ENCODE measurements at places on chromosomes 16 and 17.
A peak's percentile ranks its signal among the peaks of the same experiment; 100 is the strongest.

DNA sequence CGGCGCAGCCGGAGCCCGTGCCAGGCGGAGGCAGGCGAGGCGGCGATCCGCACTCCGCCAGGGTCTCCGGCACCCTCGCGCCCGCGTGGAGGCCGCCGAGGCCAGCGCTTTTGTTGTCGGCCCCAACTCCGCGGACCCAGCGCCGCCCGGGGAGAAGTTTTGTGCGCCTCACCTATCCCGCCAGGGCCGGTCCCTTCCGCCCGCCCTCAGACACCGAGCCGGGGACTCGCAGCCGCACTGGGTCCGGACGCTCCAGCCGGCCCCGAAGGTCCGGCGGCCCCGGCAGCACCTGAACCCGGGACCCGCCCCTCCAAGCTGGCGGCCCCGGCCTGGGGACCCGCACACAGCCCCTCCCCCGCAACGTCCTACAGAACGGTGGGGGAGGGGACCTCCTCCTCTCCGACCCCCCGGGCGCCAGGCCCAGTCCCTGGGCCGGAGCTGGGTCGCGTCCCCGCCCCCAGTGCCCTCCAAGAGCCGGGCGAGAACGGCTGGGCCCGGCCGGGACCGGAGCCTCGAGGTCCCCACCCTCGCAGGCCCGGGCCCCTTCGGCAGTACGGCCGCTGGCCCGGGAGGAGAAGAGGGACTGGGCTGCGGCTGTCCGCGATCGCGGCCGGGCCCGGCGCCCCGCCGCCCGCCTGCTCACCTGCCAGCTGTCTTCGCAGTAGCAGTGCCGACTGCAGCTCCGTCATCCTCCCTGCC is 698 bp downstream of the UBE2G1 start:
- DNase-seq = peak; percentile 14

DNA sequence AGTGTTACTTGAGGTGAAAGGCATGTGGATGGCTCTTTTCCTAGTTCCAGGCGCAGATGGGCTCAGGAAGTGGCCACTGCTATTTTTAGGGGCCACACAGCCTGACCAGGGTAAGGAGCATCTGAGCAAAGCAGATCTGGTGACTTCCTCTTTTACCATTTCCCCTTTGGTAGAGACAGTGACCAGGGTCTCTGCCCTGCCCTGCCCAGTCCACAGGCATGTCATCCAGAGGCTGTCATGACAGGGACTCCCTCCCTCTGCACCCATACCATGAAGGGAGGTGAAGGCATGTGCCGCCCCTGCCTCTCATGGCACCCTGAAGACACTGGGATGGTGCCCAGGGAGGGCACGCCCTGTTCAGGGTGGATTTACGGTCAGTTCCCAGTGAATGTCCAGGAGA is 2.2 kb downstream of the PLA2G15 start:
- DNase-seq = no peak

DNA sequence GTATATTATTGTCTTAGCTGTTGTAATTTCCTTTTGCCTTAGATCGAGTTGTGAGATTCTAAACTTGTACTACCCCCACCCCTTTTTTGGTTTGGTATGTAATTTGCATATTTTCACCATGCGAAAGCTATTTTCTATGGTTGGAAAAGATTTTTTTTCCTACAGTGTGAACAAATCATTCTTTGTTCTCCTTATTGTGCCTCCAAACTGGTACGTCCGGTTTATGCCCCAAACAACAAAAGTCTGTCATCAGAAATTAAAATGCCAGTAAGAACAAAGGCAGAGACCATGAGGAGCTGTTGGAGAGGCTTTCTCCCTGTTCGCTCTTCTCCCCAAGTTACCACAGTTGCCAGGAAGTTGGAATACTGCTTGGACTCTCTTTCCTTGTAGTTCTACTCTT is 66.1 kb downstream of the BCAS3 start:
- no peak for DNase-seq

DNA sequence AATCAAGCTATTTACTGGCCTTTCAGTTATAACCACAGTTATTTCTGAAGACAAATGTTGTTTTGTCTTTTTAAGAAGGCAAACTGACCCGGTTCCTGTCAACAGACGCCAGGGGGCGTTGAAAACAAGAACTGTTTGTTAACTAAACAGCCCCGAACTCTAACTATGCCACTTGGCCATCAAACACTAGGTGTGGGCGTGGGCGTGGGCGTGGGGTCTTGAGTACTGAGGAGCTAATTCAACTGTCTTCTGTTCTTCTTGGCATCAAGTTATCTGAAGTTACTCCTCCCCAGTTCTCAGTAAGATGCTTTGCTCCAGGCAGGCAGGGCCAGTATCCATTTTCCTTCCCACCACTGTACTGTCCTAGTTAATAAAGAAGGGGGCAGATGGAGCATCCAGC is 63.3 kb upstream of the MTMR4 start:
- peak; percentile 21 for DNase-seq

- DNase-seq = no peak
These were observed 65.7 kb downstream of the CCDC182 start for GRCh38 chr17:57679356-57679755.

GRCh38 chr16:84643674-84644073 is 4.6 kb upstream of the KLHL36 start:
- no peak for DNase-seq

GRCh38 chr16:85780281-85780680 is 19.1 kb downstream of the EMC8 start:
- DNase-seq = no peak

DNA sequence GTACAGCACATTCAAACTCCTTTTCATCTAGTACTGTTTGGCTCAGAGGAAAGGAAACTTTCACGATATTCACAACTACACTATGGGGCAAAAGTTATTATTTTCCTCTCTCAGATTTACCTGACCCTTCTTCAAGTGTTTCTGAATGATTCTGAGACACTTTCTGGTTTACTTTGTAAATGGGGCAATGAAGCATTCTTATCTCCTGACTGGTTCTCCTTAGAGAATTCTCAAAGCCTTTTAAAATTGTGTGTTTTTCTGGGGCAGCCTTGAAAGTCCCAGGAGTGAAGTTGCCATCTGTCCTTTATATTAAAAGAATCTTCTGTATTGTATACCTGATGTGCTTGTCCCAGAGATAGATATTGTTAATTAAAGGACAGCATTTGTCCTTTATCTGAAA is 264.9 kb downstream of the FTO start:
- no peak for DNase-seq

DNA sequence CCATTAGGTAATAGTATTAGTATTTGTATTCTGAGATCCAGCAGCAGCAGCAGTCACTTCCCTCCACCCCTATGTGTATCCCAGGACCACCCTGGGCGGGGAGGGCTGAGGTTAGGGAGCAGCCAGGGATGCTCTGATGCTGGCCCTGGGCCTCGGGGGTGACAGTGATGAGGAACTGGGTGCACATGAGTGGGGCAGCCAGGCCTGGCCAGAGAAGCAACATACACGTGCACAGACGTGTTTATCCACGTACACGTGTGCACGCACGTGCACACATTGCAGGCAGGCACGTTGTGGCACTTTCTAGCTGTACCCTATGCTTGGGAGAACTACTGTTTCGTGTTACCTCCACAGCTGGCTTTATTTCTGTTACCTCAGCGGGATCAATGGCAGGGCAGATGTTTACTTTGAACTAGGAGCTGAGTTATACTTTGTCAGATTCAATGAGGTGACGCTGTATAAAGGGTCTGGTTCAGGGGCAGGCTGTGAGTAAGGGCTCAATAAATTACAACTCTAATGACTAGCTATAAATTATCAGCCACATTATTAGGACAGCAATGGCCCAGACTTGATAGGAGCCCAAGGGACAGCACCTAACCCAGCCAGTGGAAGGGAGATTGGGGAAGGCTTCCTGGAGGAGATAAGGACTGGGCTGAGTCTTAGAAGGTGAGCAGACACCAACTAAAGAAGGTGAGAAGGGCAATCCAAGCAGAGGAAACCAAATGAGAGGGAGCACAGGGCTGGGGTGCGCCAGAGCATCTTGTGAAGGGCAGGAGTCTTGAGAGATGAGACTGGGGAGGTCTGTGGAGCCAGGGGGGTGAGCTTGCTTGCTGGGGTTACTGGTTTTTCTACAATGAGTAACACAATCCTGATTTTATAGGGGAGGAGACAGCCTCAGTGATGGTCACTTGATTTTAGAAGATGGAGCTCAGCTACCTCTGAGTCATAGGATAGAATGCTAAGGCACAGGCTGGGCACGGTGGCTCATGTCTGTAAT is 22.4 kb upstream of the CA4 start:
- no peak for DNase-seq

DNA sequence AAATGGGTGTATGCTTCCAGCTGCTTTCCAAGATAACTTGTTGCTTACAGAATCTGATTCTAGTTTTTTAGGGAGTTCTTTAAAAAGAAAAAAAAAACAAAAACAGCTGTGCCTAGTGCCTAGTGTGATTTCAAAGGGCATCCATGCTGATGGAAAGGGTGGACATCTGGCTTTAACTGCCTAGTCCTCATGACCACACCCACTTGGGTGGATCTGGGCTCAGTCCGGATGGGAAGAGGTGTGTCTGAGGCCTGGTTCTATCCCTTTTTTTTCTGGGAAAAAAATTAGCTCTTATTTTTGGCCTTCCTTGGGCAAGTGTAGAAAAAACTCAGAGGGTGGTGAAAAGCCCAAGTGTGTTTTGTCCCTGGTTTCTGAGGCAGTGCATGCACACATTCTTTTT is 132.3 kb upstream of the CDH11 start:
- DNase-seq = no peak

DNA sequence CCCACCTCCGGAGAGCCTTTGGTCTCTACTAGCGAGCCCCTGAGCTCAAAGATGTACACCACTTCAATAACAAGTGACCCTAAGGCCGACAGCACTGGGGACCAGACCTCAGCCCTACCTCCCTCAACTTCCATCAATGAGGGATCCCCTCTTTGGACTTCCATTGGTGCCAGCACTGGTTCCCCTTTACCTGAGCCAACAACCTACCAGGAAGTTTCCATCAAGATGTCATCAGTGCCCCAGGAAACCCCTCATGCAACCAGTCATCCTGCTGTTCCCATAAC is 702 bp downstream of the SPN start:
- DNase-seq = no peak

DNA sequence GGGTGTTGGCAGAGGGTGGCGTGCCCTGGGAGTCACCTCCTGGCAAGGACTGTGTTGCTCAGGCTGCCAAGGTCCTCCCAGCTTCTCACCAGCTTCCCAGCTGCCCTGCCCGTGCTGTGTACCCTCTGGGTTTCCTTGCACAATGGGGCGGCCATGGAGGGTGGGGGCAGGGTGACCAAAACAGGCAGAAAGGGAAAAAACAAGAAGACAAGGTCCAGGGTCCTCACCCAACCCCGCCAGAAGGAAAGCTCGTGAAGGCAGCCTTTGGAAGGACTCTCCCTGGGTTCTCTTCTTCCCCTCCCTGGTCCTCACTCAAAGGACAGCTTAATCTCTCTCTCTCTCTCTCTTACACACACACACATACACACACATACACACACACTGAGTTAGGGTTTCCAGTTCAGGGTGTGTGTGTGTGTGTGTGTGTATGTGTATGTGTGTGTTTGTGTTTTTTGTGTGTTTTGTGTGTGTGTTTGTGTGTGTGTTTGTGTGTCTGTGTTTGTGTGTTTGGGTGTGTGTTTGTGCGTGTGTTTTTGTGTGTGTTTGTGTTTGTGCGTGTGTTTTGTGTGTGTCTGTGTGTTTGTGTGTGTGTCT is 2.0 kb downstream of the SLC13A5 start:
- no peak for DNase-seq

- DNase-seq = no peak
These were observed 298.6 kb upstream of the PMFBP1 start for GRCh38 chr16:72470541-72470940.

- no peak for DNase-seq
These were observed 43.4 kb upstream of the CRHR1 start for GRCh38 chr17:45740553-45741330.

GRCh38 chr17:48825446-48826381 is 5.1 kb upstream of the CALCOCO2 start:
- DNase-seq = no peak

- DNase-seq = no peak
These were observed 2.9 kb downstream of the UMOD start for GRCh38 chr16:20349615-20350014.

- DNase-seq = no peak
These were observed 61.2 kb upstream of the NETO2 start for GRCh38 chr16:47204736-47205504.

DNA sequence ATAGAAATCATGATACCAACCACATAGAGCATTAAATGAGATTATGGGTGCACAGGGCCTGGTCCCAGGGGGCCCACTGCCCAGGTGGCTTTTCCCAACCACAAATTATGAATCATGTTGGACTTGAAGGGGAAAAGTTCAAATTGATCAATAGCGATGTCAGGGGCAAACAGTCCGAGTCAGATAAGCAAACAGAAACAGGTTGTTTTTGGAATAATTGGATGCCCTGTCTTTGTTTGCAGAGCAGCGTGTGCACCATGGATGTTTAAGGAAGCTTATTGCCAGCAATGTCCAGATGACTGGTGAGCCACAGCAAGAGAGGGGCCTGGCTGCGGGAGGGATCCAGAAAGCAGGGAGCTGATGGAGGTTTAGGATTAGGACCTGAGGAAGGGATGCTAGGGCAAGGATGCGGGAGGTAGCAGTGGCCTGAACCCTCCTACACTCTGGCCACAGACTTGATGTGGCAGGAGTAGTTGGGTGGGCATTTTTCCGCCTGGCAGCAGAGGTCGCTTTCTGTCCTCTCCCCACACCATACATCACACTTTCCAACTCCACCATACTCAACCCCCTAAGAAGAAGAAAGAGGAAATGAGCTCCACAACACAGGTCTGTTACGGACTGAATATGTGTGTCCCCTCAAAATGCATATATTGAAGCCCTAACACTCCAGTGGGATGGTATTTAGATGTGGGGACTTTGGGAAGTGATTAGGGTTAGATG is 266.4 kb upstream of the RPL38 start:
- DNase-seq = no peak

- DNase-seq = no peak
These were observed 67.9 kb downstream of the CPPED1 start for GRCh38 chr16:12735805-12736204.

DNA sequence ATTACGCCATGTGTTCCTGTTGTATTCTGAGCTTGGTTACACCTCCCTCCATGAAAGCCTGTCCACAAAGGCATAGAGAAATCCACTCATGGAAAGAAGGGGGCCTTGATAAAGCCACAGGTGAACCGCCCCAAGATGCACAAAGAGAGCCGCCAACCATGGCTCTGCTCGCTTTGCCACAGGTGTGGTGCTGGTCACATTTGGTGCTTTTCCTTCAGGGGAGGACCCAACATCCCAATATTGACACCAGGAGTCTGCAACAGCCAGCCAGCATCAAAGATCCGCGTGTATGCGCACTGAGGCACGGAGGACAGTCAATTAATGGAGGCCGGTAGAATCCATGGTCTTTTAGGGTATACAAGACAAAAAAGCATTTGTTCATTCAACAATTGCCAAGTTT is 7.3 kb downstream of the ABCA3 start:
- DNase-seq = no peak

- DNase-seq = no peak
These were observed 90.3 kb upstream of the MPHOSPH6 start for GRCh38 chr16:82260212-82260795.
